Natural killer cell treated with Interleukin-12 subunit alpha and Interleukin-12 subunit beta and Interleukin-15 and Interleukin-18, amount 100 ng/mL, for 72 hours (primary cell): ENCODE measurements at places on chromosomes 2 and 18. TPM values are rescaled to one million over a fixed set of nuclear protein-coding genes. Genes with fewer than 3 reads are reported as not detected.

NPAS2 gene
- total RNA-seq: 0.53 TPM

TMEFF2 gene
- total RNA-seq: not detected

UGT1A3 gene
- not detected for total RNA-seq

OSBPL6 gene
- total RNA-seq: 0.42 TPM

PRKAG3 gene
- not detected for total RNA-seq

B4GALT6 gene
- total RNA-seq: 2.3 TPM

GRCh38 chr2:235170016-235170415, 218.2 kb downstream of the SH3BP4 start:
- peaks cover 45% of the 10 kb centered on the region for H3K27me3 ChIP-seq
- no peak overlapping the region for H3K27ac ChIP-seq

- H3K4me1 ChIP-seq: no peaks in the 10 kb centered on the region
- H3K4me3 ChIP-seq: no peak overlapping the region
- H3K27me3 ChIP-seq: no peaks in the 10 kb centered on the region
- H3K36me3 ChIP-seq: peaks cover 6% of the 10 kb centered on the region
Measured at GRCh38 chr18:38421872-38422615, 856.4 kb upstream of the CELF4 start.

DNA sequence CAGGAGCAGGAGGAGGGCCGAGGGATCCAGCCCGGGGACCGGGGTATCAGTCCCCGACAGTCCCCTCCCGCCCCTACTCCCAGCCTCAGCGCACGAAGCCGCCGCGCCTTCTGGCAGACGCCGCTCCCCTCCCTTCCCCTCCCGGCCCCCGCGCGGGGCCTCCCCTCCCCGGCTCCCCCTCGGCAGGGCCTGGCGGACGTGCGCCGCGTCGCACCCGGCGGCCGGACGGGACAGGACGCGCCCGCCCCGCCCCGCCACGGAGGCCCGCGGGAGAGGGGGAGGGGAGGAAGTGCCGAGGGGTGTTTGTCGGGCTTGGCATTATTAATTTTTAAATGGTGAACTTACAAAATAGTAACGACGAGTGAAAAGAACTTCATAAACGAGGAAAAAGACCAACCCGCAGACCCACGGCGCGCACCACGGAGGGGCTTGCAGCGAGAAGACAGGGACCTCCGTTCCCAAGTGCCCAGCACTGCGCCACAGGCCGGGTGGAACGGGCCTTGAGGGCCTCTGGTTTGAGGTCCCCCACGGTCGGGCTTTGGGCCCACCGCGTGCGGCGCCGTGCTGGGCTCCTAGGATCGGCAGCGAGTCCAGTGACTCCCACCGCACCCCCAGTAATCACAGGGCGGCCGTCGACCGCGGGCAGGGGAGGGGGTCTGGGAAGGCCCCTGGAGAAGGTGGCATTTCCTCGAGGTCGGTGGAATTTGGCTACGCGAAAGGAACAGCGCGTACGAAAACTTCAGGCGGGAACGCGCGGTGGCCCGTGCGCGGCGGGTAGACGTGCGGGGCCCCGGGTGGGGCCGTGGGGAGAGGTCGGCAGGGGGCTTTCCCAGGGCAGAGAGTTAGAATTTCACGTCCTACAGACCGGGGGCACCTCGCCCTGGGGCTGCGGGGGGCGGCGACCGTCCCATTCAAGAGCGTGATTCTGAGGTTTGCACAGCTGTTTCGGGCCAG, 954 bp upstream of the CTDSP1 start:
- H3K27ac ChIP-seq: peak overlapping the region; percentile 89
- H3K4me1 ChIP-seq: peaks cover 45% of the 10 kb centered on the region
- peak overlapping the region; percentile 85 for H3K4me3 ChIP-seq
- no peaks in the 10 kb centered on the region for H3K27me3 ChIP-seq
